ENCODE measurements at places on chromosomes 12 and 14. TPM values are rescaled to one million over a fixed set of nuclear protein-coding genes. Genes with fewer than 3 reads are reported as not detected.
A peak's percentile ranks its signal among the peaks of the same experiment; 100 is the strongest.

DNA sequence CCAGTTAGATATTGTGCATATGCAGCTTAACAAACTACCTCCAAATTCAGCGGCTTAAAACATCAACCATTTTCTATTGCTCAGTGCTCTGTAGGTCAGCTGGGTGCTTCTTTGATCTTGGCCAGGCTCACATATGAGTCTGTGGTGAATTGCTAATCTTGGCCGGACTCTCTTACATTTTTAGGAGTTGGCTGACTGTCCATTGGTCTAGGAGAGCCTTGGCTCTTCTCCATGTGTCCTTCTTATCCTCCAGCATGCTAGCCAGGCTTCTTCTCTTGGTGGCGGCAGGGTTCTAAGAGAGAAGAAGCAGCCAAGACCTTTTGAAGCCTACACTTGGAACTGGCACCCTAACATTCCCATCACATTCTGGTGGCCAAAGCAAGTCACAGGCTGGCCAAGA, 174.3 kb upstream of the PWP1 start:
- H3K27me3 ChIP-seq: no peaks in the 10 kb centered on the region
- no peaks in the 10 kb centered on the region for H3K36me3 ChIP-seq
- no peak overlapping the region for H3K4me3 ChIP-seq
- DNase-seq: no peak
- no peak overlapping the region for H3K27ac ChIP-seq
- H3K4me1 ChIP-seq: no peaks in the 10 kb centered on the region

- no peaks in the 10 kb centered on the region for H3K27me3 ChIP-seq
- H3K4me1 ChIP-seq: no peaks in the 10 kb centered on the region
- DNase-seq: no peak
- H3K27ac ChIP-seq: no peak overlapping the region
Measured at GRCh38 chr12:2170376-2170775, 117.6 kb downstream of the CACNA1C start.

DNA sequence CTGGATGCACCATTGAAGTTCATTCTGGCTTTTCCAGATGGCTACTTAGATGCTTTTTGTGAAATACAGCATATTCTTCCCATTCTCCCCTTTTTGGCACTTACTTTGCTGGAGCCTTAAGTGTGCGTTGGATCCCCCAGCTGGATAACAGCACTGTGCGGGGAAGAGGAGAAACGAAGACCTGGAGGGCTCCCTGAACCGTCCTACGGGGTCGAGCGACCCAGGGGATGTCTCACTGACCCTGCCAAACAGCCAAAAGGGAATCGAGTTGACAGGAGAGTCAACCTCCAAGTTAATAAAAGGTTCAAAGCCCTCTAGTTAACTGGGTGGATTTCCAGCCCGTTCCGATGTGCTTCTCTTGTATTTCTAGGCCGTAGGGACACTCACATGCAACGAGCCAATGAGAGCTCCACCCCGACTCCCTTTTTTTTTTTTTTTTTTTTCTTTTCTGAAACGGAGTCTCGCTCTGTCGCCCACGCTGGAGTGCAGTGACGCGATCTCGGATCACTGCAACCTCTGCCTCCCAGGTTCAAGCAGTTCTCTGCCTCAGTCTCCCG, 1.0 kb upstream of the CAMKK2 start:
- peak overlapping the region; percentile 88 for H3K27ac ChIP-seq
- H3K4me3 ChIP-seq: peak overlapping the region; percentile 99
- H3K36me3 ChIP-seq: no peaks in the 10 kb centered on the region
- H3K27me3 ChIP-seq: no peaks in the 10 kb centered on the region
- no peak for DNase-seq

- no peaks in the 10 kb centered on the region for H3K36me3 ChIP-seq
- H3K4me3 ChIP-seq: no peak overlapping the region
- no peak for DNase-seq
- no peak overlapping the region for H3K27ac ChIP-seq
Measured at GRCh38 chr12:131536766-131537165, 174.1 kb upstream of the SFSWAP start.

GRCh38 chr12:49776413-49776812, 35.1 kb downstream of the TMBIM6 start:
- no peaks in the 10 kb centered on the region for H3K4me1 ChIP-seq
- no peaks in the 10 kb centered on the region for H3K36me3 ChIP-seq

DNA sequence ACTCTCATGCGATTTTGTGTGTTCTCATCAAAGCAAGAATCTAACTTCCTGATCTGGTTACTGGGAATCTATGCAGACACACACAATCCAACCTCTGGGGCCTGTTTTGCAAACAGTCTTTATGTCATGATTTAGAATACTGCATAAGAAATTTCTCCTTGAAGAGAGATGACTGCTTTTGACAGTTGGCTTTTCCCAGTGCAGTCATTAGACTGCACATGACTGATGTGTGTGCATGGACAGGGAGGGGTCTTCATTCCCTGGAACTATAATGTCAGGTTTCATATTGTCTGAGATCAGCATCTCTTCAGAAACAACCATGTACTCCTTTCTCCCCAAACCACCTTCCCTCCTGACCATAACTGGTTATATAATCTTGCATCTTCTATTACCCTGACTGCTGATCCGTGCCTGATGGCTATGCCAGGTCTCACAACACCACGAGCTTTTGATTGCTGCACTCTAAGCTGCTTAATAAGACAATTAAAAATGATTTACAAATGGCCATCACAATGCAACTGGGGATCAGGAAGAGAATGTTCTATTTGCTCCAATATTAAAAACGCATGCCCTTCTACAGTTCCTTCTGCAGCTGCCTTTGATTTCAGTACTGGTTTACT, 995.4 kb downstream of the NRXN3 start:
- H3K36me3 ChIP-seq: no peaks in the 10 kb centered on the region
- no peak overlapping the region for H3K4me3 ChIP-seq
- H3K4me1 ChIP-seq: no peaks in the 10 kb centered on the region

DNA sequence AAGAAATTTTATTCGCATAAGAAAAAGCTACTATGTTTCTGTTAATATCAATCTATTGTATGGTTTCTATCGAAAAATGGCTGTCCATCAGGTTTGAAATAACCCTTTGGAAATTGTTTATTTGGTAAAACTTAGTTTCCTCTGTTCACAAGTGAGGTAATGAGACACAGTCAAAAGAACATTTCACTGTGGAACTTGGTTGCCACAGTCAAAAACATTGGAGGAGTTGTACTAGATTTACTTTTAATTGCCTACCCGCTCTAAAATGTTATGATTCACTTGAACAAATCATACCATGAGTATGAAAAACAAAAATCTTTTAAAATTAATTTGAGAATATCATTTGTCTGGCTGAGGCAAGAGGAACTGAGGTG, 46.5 kb downstream of the ITPR2 start:
- H3K4me1 ChIP-seq: peaks cover 4% of the 10 kb centered on the region
- no peak for DNase-seq
- no peaks in the 10 kb centered on the region for H3K36me3 ChIP-seq

DNA sequence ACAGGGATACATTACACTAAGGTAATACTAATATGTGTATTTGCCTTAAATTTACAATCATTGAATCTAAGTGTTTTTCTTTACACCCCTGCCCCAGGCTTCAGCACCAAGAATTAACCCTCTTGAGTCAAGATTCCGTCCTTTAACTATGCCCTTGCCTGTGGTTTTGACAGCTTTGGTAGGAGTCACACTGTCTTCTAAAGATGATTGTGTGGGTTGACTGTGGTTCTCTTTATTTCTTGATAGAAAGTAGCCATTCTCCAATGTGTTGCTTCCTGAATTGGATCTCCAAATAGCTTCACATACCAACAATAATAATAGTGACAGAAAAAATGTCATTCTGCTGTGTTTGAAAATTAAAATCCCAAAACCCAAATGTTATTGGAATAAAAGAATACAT, 3.6 kb downstream of the CLEC7A start:
- no peaks in the 10 kb centered on the region for H3K27me3 ChIP-seq
- H3K4me1 ChIP-seq: no peaks in the 10 kb centered on the region
- no peak for DNase-seq

DNA sequence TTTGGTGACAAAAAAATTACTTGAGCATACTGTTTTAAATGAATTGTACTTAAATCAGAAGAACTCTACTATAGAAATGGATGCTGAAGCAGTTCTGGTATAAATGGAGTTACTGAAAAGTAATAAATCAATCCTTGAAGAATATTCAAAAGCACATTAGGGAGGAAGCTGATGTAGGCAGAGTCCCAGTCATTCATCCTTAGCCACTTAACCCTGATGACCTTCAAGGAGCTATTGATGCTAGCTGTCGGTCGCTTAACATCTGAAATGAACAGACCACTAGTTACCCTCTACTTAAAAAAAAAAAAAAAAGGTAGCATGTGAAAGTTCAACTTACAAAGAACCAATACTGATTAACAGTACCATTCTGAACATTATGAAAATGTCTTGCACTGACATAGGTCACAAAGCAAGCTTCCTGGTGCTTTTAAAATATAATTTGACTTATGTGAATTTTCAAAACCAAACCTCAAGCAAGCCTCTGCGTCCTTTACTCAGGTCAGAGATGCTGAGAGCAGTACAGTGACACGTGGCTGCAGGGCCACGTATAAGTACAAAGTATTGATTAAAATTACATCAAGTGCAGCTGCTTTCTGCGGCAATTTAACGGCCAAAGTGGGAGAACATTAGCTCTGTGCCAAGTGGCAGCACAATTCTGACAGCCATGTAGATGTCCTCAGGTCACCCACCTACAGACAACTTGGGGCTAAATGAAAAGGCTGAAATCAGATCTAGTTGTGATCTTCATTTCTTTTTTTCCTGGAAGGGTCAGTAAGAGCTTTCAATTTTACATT, 18.1 kb downstream of the PPM1H start:
- H3K27ac ChIP-seq: no peak overlapping the region
- no peaks in the 10 kb centered on the region for H3K4me1 ChIP-seq
- DNase-seq: no peak
- H3K4me3 ChIP-seq: no peak overlapping the region
- H3K36me3 ChIP-seq: no peaks in the 10 kb centered on the region
- no peaks in the 10 kb centered on the region for H3K27me3 ChIP-seq

GRCh38 chr14:74312161-74312560, 9.4 kb upstream of the ABCD4 start:
- no peak for DNase-seq
- H3K27me3 ChIP-seq: no peaks in the 10 kb centered on the region
- no peak overlapping the region for H3K4me3 ChIP-seq
- H3K4me1 ChIP-seq: no peaks in the 10 kb centered on the region

DNA sequence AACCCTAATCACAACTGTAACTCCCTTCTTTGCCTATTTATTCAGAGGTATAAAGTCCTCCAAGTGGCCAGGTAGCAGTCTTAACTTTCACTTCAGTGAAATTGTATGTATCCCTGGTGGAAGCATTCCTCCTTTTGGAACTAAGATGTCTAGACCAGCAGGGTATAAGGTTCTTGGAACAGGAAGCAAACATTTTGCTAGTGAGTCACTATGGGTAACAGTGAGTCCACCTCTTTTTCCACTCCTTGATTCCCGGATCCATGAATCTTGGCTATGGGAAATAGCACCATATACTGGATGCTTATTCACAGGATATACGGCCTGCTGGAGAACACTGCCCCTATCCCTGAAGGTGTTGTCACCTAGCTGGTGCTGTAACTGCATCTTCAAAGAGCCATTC, 80.2 kb downstream of the KCNA5 start:
- DNase-seq: no peak
- no peaks in the 10 kb centered on the region for H3K27me3 ChIP-seq
- no peaks in the 10 kb centered on the region for H3K36me3 ChIP-seq

The ANKRD33 gene
- total RNA-seq: not detected

The APOF gene
- total RNA-seq: not detected

The ABCC9 gene
- 3.3 TPM for total RNA-seq

The AMN1 gene
- 5.0 TPM for total RNA-seq

The GLIPR1L1 gene
- not detected for total RNA-seq
